Amniotic stem cell (primary cell): ENCODE measurements at places on chromosomes 3 and 15.
A peak's percentile ranks its signal among the peaks of the same experiment; 100 is the strongest.

DNA sequence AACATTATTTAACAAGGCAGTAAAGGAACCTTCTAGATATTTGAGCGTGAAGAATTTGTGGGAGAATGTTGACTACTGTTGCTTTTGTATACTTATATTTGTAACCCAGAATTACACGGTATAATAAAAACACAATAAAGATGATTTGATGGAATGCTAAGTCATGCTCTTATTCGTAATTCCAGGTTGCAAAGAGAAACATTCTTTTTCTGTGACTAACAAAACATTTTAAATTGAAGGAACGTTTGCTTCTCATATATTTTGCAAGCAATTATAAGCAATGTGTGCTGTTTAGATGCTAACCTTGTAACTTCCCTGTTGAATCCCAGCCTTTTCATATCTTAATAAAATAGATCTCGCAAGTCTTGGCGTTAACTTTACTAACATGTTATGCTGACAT lies 124.4 kb upstream of the CGNL1 start:
- peak; percentile 6 for DNase-seq

DNA sequence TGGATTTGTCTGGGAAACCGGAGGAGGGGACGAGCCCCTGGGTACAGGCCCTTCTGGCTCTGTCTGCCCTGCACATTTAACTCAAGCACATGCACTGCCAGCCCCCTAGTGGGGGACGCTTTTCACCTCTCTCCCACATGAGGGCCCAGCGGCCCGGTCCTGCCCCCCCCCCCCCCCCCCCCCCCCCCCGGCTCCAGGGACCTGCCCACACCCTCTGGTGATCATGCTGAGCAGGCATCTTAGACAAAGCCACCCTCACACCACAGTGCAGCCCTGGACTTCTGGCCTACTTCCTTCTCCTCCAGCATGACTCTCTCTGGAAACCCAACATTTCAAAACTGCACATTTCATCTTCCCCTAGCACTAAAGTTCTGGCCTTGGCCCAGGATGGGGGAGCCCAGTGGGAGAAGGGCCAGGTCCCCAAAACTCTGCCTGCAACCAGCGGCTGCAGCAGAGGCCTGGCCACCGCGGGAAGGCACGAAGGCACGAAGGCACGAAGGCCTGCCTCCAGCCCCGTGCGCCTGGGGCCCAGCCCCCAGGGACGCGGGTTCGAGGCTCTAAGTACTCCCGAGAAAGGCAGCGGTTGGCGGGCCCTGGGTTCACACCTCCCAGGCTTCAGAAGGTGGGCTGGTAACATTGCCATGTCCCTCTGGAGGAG lies 14.1 kb downstream of the KLF15 start:
- DNase-seq = no peak

GRCh38 chr3:100737334-100737733 lies 28.0 kb downstream of the TFG start:
- no peak for DNase-seq

DNA sequence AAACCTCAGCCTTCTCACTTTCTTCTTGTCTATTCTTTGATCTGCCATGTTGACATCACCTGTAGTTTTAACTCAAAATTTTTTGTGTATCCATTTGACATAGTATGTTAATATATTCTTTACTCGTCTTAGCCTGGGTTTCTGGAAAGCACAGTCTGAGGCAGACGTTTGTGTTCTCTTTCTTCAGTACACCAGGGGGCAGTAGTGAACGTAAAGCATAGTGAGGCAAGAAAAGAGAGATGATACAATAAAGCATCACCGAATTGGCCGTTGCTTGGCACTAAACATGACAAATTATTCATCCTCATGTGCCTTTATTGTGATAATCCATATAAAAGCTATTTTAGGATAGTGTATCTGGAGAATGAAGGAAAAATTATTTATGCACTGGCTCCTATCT lies 141.0 kb upstream of the MYRIP start:
- peak; percentile 19 for DNase-seq

- DNase-seq = no peak
These were observed at the start of gene NAALADL2 for GRCh38 chr3:174859114-174859735. Gene NAALADL2 (plus strand): TSS chr3:174859334.

- DNase-seq = no peak
These were observed 36.3 kb upstream of the HERC1 start for GRCh38 chr15:63870043-63870394.

GRCh38 chr3:11059090-11059798 lies 66.7 kb downstream of the SLC6A1 start:
- peak; percentile 57 for DNase-seq

DNA sequence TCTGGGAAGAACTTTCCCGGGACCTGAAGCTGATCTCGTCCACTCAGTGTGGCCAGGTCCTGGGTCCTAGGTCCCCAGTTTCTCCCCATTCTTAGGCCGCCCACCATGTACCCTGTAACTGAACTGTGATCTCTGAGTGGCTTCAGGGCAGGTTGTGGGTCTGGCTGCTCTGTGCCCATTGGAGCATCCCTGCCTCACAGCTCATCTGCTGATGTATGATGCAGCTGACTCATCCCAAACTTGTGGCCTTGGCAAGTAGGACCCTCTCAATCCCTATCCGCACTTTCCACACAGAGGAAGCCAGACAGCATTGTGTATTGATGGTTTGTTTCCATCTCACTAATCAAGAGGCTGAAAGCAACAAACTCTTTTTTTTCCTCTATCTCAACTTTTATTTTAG lies 69.1 kb upstream of the XCR1 start:
- no peak for DNase-seq

- no peak for DNase-seq
These were observed 243.8 kb upstream of the TTC14 start for GRCh38 chr3:180358179-180358578.

DNA sequence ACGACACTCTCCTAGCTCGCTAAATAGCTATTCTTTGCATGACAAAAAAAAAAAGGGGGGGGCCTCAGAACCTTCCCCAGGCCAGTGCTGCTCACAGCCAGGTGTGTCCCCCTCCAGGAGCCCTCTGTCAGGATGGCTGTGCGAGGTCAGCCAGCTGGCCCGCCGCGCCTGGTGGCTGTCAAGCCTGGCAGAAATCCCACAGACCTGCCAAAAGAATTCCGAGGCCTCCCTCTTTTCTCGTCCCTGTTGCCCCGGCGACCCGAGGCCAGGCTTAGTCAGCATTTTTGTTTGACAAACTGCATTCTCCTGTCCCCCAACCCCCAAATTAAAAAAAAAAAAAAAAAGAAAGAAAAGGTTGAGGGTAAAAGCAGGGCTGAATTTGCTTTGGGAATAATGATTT lies 61.9 kb downstream of the TM4SF4 start:
- DNase-seq = no peak

- DNase-seq = peak; percentile 73
These were observed 365.3 kb upstream of the KCNMB2 start for GRCh38 chr3:178170698-178171535.

DNA sequence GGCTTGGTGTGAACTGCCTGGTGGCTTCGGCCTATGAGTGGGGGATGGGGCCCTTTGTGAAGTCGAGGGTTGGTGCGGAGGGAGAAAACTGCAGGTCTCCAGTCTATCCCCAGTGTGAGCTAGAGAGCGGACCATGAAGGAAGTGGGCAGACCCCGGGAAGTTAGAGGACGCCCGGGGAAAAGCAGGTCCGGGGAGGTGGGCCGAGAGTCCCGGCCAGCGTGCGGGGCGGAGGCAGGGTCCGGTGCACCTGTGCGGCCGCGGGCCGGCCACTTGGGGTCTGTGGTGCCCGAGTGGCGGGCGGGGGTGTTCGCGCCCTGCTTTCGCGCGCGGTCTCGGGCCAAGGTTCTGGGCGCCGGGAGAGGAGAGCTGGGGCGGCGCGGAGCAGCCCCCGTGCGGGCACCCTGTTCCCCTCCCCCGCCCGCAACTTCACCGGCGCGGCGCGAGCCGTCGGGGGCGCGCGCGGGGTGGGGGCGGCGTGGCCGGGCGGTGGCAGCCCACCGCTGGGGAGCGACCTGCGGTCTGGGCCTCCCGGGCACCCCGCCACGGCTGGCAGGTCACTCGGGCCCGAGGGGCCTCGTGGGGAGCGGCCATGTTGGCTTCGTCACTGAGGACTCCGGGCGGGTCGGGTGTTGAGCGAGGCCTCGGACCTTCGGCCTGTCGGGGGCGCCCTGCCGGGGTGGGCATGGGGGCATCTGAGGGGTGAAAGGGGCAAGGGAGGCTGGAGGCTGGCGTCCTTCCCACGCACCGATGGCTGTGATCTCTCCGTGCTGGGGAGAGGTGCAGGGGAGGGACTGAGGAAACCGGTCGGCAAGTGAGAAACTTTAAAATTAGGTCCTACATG lies 4.8 kb downstream of the UBE2E1 start:
- no peak for DNase-seq

GRCh38 chr3:43211681-43212080 lies 74.7 kb upstream of the SNRK start:
- no peak for DNase-seq

DNA sequence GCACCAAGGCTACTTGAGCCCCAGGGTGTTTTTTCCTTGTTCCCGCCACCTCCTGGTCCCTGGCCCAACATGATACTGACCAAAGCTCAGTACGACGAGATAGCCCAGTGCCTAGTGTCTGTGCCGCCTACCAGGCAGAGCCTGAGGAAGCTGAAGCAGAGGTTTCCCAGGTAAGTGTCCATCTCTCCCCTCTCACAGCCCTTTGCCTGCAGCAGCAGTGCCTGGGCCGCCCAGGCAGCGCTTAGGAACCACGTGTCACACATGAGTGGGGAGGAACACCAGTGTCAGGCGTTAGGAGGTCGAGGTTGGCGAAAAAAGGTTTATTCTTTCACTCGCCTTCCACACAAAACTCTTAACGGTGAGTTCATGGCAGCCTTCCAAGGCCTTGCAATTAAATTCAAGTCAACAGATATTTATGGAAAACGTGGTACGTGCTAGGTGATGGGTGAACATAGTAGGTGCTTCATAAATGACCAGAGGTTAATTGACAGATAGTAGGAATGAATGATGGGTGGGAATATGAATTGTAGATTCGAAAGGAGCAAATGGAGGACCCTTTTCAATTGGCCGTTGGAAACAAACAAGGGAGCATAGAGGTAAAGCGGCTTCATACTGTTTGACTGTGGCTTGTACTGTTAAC lies 486 bp downstream of the CDIN1 start:
- DNase-seq = no peak

- DNase-seq = no peak
These were observed 1.5 kb upstream of the SKIL start for GRCh38 chr3:170355738-170356595.

DNA sequence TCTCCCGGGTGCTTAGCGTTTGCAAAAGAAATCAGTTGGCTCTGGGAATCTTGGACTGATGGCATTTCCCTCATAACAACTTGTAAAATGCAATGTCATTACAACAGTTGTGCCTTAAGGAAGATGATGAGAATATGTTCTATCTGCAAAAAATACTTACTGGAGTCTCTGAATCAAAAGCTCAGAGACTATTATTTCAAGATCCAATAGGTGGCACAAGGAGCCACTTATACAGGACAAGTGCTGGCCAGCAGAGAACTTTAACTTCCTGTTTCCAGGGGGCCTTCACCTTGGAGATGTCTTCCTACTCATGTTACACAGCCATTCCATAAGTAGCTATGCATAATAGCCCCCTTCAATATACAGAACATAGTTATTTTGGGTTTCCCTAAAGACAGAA lies 8.9 kb upstream of the RPS27L start:
- no peak for DNase-seq

GRCh38 chr3:117523418-117523817 lies 813.8 kb downstream of the TUSC7 start:
- no peak for DNase-seq

DNA sequence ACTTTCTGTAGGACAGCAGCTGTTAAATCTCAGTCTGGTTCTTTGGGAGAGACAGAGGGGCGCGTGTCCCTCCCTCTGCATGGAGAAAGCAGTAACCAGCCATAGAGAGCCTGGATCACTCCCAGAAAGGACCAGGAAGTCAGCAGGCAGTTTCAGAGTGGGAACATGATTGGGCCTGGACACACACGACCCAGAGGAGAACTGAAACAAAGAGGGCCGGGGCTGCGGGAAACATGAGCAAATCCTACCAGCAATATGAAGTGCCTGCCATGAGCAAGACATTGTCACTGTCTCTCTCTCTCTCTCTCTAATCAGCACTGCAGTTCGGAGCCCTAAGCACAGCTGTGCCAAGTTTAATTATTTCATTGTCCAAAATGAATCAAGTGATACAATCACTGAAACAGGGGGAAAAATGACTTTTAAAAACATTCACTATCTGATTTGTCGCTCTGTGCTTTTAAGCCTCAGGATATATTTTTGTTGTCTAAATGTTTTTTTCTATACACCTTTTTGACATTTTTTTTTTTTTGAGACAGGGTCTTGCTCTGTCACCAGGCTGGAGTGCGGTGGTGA lies 17.6 kb downstream of the MUC13 start:
- no peak for DNase-seq

DNA sequence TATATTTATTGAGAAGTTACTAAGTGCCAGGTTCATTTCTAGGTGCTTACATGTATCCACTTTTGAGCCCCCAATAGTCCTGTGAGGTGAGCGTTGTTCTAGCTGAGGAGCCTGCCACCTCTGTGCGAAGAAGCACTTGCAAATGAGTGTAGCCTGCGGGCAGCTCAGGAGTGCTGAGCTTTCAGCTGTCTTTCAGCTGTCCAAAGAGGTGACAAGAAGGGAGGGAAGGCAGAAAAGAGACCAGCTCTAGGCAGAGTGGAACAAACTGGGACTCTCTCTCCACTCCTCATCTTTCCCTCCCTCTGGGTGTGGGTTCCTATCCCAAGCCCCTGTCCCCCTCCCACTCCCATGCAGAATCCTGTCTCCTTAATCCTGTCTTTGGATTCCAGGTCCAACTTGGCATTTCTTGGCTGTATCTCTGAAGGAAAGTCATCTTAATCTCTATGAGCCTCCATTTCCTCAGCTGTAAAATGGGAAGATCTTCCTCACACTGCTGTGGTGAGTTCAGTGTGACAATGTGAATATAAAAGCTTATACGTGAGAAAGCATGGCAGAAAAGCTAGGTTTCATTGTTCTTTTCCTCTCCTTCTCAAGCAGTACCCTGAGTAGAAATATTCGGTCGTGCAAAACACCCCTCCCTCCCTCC lies 6.7 kb upstream of the SRP14 start:
- DNase-seq = no peak

DNA sequence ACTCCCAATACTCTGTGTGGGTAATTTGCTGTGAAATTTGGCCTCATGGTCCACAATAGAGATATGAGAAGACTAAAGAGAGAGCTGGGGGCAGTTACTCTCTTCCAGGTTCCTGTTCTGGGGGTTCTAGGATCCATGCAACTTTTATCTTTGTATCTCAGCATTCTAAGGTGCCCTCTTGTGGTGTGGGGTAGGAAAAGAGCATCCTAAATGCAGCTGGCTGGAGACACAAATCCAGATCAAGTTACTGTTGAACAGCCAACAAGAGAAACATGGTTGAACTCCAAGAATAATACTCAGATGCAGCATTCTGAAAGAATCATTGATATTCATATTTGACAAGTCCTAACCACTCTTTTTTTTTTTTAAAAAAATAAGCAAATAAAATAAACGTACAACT lies 238.2 kb downstream of the GREM1 start:
- peak; percentile 53 for DNase-seq

- no peak for DNase-seq
These were observed 5.2 kb downstream of the CDHR4 start for GRCh38 chr3:49794431-49794830.
